ENCODE measurements at places on chromosomes 6 and 20. TPM values are rescaled to one million over a fixed set of nuclear protein-coding genes. Genes with fewer than 3 reads are reported as not detected.
A peak's percentile ranks its signal among the peaks of the same experiment; 100 is the strongest.

Gene TAGAP
- total RNA-seq, result 9.8 TPM

Gene CARMIL1
- 34.7 TPM for total RNA-seq

Gene ULBP1
- total RNA-seq, result not detected

Gene KCNQ2
- not detected for total RNA-seq

Gene TSPO2
- not detected for total RNA-seq

Gene CRISP2
- not detected for total RNA-seq

Gene GSTA2
- not detected for total RNA-seq

Gene MLN
- total RNA-seq, result not detected

Gene CAGE1
- total RNA-seq, result not detected

Gene OPRL1
- total RNA-seq, result 0.44 TPM

Gene SLC13A3
- 5.7 TPM for total RNA-seq

DNA sequence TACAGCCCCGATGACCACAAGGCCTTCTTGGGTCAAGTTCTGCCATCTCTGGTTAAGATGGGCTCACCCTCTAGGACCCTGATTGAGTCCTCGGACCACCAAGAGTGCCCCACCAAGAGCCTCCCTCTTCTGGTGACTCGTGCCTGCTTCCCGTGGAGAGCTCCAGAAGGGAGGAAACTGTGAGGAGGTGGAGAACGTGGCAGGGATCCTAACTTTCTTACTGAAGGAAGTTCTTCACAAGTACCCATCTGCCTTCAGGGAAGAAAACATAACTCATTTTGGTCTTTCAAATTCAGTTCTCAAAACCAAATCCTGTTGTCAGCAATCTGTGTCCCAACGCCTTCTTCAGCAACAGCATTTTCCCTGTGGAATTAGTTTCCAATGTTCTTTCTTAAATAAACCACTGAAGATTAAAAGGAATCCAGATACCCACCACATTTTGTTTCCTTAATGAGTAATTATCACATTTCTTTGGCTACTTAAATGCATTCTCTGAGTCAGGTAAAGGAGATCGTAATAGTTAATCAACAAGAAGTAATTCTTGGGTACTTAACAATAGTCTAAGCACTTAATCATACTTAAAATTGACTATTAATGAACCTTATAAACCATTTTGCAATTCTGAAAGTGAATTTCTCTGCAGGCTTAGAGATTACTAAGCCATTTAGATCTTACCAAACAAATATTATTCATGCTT is 185.8 kb upstream of the SGK1 start:
- peak overlapping the region; percentile 44 for H3K27ac ChIP-seq
- no peaks in the 10 kb centered on the region for H3K27me3 ChIP-seq
- no peaks in the 10 kb centered on the region for H3K36me3 ChIP-seq

DNA sequence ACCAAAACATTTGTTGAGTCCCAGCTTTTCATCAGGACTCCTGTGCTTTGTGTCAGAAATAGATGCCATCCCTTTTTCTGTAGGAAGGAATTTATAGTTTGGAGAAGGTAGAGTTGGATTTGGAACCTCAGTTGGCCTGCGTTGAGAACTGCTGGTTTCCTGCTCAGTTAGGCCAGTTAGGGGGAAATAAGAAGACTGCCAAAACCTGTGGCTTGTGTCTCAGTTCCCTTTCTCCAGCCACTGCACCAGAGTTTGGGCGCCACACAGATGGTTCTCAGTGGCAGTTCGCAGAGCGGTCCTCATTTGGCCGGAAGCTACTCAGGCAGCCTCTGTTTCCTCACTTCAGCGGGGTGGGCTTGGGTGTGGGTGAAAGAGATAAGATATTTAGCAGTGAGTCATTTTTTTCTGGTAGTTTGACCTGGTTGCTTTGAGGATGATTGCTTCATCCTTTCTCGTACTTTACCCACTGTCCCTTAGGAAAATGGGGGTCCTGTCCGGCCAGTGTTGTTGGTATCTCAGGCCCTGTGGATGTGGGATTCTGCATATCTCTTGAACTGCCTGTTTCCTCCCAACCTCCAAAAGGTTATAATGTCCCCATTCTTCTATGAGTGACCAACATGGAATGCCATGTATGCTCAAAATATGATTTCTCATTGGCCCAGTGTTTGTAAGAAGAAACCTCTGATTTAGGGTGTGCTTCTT is 53.7 kb downstream of the JARID2 start:
- no peaks in the 10 kb centered on the region for H3K36me3 ChIP-seq

- peaks cover 32% of the 10 kb centered on the region for H3K36me3 ChIP-seq
- H3K4me3 ChIP-seq, result no peak overlapping the region
- no peak overlapping the region for H3K27ac ChIP-seq
- no peaks in the 10 kb centered on the region for H3K27me3 ChIP-seq
- DNase-seq, result no peak
These were observed 43.7 kb upstream of the MAP7 start for GRCh38 chr6:136593748-136594490.

DNA sequence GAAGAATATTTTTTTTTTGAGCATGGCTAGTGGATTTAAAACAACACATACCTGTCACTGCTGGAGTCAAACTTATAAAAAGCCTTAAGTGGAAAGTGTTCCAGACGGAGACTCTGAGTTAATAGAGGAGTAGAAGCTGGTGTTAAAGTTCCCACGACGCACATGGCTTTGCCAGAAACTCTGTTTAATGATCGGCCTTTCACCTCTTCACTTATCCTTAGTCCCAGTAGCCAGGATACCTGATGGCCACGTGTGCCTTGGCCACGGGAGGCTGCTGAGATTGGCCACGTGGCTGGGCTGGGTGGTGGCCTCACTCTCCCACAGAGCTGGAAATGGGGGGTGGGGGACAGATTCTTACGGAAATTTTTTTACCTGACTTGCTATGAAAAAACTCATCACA is 333.1 kb downstream of the ZFAND3 start:
- H3K4me3 ChIP-seq, result no peak overlapping the region
- H3K27ac ChIP-seq, result no peak overlapping the region
- no peak for DNase-seq
- H3K4me1 ChIP-seq, result no peaks in the 10 kb centered on the region

DNA sequence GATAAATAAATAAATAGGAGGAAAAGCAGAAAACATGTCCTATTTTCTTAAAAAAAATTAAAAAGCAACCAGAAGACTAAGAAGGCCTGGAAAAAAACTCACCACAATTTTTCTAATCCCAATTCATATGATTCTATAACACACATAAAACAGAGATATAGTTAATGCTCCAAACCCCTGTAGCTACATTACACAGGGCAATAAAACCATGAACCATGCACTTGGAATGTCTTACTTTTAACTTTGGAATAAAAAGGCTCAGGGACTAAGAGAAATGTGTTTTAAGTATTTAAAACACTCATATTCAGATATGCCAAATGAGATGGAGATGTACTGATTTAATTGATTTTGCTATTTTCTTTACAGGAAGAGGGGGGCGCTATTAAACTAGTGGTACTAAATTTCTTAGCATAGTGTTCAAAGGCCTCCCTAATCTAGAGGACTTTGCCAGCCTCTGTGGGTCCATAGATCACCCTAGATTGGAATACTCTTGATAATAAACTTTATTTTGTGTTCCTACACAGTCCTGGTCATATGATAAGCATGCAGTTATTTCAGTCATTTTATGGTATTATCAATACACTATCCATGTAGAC is 30.3 kb upstream of the GCM1 start:
- no peak overlapping the region for H3K4me3 ChIP-seq
- no peaks in the 10 kb centered on the region for H3K4me1 ChIP-seq
- H3K36me3 ChIP-seq, result no peaks in the 10 kb centered on the region
- H3K27ac ChIP-seq, result no peak overlapping the region
- no peaks in the 10 kb centered on the region for H3K27me3 ChIP-seq

- no peaks in the 10 kb centered on the region for H3K27me3 ChIP-seq
- no peak overlapping the region for H3K4me3 ChIP-seq
- no peaks in the 10 kb centered on the region for H3K36me3 ChIP-seq
- DNase-seq, result no peak
- no peaks in the 10 kb centered on the region for H3K4me1 ChIP-seq
- H3K27ac ChIP-seq, result no peak overlapping the region
These were observed 942.9 kb upstream of the EPHA7 start for GRCh38 chr6:94362061-94362864.

DNA sequence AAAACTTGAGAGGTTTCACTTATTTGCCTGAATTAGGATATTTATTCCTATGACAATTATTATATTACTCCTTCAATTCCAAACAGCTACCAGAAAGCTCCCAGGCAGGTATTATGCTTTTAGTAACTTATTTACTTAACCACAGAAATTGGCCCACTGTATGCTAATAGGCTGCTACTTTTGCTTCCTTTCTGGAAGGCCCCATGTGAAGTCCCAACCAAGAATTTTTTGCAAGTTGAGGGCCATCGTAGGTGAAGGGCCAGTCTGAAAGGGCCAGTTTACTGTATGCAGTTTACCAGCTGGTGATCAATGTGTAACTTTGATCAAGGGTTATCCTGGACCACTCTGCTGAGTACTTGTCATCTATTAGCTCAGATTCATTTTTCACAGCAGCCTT is 45.0 kb downstream of the EDN1 start:
- no peaks in the 10 kb centered on the region for H3K4me1 ChIP-seq
- no peaks in the 10 kb centered on the region for H3K36me3 ChIP-seq
- H3K4me3 ChIP-seq, result no peak overlapping the region
- DNase-seq, result no peak
- no peak overlapping the region for H3K27ac ChIP-seq

GRCh38 chr6:36817176-36817817 is 21.9 kb downstream of the CPNE5 start:
- H3K27me3 ChIP-seq, result no peaks in the 10 kb centered on the region
- no peaks in the 10 kb centered on the region for H3K36me3 ChIP-seq
- no peak overlapping the region for H3K4me3 ChIP-seq
- H3K4me1 ChIP-seq, result no peaks in the 10 kb centered on the region
- no peak for DNase-seq

- no peak overlapping the region for H3K4me3 ChIP-seq
- H3K4me1 ChIP-seq, result no peaks in the 10 kb centered on the region
- H3K27ac ChIP-seq, result no peak overlapping the region
- no peaks in the 10 kb centered on the region for H3K27me3 ChIP-seq
These were observed 21.0 kb downstream of the SULF2 start for GRCh38 chr20:47764154-47764733.

- H3K4me1 ChIP-seq, result no peaks in the 10 kb centered on the region
- no peak for DNase-seq
- H3K36me3 ChIP-seq, result no peaks in the 10 kb centered on the region
- H3K27me3 ChIP-seq, result no peaks in the 10 kb centered on the region
These were observed 59.4 kb downstream of the NPEPL1 start for GRCh38 chr20:58751979-58752378.

DNA sequence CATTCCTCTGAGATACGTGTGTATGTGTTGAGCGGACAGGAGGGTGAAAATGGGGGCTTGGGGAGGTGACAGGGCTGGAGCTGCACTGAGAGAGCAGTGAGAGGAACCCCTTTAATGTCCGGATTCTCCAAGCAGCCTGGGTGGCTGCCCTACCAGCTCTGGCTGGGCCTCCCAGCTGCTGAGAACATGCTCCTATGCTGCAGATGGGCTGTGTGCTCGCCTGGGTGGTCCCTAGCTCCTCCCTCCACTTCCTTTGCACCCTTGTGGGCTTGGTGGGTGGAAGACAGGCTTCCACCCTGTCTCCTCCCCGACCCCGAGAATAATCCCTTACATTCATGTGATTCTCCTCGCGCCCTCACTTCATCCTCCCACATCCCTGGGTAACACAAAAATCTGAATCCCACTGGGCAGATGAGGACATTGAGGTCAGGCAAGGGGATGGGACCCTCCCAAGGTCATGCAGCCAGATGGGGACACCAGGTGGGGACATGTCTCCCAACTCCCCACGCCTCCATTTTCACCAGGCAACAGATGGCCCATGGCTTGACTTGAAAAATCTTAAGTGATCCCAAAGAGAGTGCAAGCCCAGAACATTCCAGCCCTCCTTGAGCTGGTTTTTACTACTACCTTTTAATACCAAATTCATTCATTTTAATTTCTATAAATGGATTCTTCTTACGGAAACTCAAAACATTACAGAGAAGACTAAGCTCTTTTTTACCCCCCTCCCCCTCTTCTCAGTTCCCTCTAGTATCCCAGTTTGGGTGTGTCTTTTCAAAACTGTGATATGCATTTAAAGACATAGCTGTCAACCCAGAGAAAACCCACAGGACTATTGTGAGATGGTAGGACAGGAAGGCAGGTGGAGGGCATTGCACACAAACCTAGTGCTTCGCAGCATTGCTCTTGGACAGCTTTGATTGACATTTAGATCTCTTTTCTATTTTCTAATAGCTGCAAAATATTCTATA is 5.0 kb upstream of the PDRG1 start:
- H3K4me3 ChIP-seq, result no peak overlapping the region
- no peaks in the 10 kb centered on the region for H3K4me1 ChIP-seq

GRCh38 chr6:2799936-2800527 is 34.8 kb downstream of the WRNIP1 start:
- H3K27me3 ChIP-seq, result no peaks in the 10 kb centered on the region
- H3K4me3 ChIP-seq, result no peak overlapping the region
- DNase-seq, result no peak
- no peak overlapping the region for H3K27ac ChIP-seq
- no peaks in the 10 kb centered on the region for H3K4me1 ChIP-seq

DNA sequence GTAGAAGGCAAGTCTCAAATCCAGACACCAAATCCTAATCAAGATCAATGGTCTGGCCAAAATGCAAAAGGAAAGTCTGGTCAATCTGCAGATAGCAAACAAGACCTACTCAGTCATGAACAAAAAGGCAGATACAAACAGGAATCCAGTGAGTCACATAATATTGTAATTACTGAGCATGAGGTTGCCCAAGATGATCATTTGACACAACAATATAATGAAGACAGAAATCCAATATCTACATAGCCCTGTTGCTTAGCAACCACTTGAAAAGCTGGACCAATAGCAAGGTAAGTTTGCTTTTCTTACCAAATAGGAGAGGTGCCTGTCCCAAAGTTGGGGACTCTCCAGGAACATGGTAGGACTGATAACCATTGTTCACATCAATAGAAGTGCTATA is 2.0 kb downstream of the SEMG2 start:
- no peak overlapping the region for H3K27ac ChIP-seq
- H3K27me3 ChIP-seq, result no peaks in the 10 kb centered on the region
- no peak for DNase-seq
- H3K4me3 ChIP-seq, result no peak overlapping the region

GRCh38 chr20:58612121-58612691 is 38.9 kb upstream of the STX16 start:
- no peak overlapping the region for H3K27ac ChIP-seq
- no peak overlapping the region for H3K4me3 ChIP-seq
- H3K27me3 ChIP-seq, result no peaks in the 10 kb centered on the region

GRCh38 chr6:44088827-44089590 is 38.2 kb downstream of the MRPL14 start:
- H3K4me1 ChIP-seq, result peaks cover 7% of the 10 kb centered on the region
- H3K27me3 ChIP-seq, result no peaks in the 10 kb centered on the region
- H3K36me3 ChIP-seq, result peaks cover 13% of the 10 kb centered on the region
- DNase-seq, result no peak
- no peak overlapping the region for H3K27ac ChIP-seq
- no peak overlapping the region for H3K4me3 ChIP-seq
